ENCODE measurements at places on chromosomes 5 and 9. TPM values are rescaled to one million over a fixed set of nuclear protein-coding genes. Genes with fewer than 3 reads are reported as not detected.

EMB gene
- total RNA-seq = 0.22 TPM

FRMD3 gene
- total RNA-seq = 0.13 TPM

FOXD4L3 gene
- total RNA-seq = not detected

GMCL2 gene
- not detected for total RNA-seq

IDNK gene
- 1.0 TPM for total RNA-seq

BAAT gene
- total RNA-seq = not detected

RNF180 gene
- not detected for total RNA-seq

IRX1 gene
- total RNA-seq = 25.9 TPM

IGIP gene
- 13.0 TPM for total RNA-seq

WNT8A gene
- not detected for total RNA-seq

JAKMIP2 gene
- not detected for total RNA-seq

FRMPD1 gene
- total RNA-seq = not detected

PCDHGB2 gene
- total RNA-seq = 2.5 TPM

PCDHB3 gene
- 1.1 TPM for total RNA-seq

C9orf50 gene
- not detected for total RNA-seq

FOXD4 gene
- total RNA-seq = not detected

GRXCR2 gene
- total RNA-seq = not detected

PCDHGA8 gene
- 0.86 TPM for total RNA-seq

PITX1 gene
- total RNA-seq = not detected

MIER3 gene
- 13.3 TPM for total RNA-seq

SLC6A7 gene
- total RNA-seq = not detected

CMYA5 gene
- 0.97 TPM for total RNA-seq

IFNA1 gene
- not detected for total RNA-seq

F2RL1 gene
- total RNA-seq = 2.7 TPM

SLC1A1 gene
- total RNA-seq = 47.6 TPM

HMCN2 gene
- total RNA-seq = not detected

PFN3 gene
- total RNA-seq = not detected

All from GM23248 (cell line).